ENCODE measurements at places on chromosomes 1 and 21.

- no peak for DNase-seq
These were observed 152.3 kb downstream of the SNX7 start for GRCh38 chr1:98813738-98814309.

DNA sequence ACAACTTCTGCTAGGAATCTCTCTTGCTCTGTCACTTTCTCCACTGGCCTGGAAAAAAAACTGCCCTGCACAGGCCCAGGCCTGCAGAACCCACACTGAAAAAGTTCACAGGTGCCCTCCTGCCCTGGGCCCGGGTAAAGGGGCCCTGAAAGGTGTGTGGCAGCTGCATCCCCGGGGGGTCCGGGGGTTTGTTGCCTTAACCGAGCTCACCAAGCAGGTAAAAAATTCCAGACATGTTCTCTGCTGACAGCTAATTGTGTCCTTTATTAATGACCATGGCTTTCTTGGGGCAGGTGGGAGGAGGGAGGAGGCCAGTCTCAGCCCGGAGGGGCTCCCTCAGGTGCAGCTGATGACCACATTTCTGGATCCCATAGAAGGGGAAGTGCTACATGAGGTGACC is 122.9 kb downstream of the LACTBL1 start:
- DNase-seq: no peak

DNA sequence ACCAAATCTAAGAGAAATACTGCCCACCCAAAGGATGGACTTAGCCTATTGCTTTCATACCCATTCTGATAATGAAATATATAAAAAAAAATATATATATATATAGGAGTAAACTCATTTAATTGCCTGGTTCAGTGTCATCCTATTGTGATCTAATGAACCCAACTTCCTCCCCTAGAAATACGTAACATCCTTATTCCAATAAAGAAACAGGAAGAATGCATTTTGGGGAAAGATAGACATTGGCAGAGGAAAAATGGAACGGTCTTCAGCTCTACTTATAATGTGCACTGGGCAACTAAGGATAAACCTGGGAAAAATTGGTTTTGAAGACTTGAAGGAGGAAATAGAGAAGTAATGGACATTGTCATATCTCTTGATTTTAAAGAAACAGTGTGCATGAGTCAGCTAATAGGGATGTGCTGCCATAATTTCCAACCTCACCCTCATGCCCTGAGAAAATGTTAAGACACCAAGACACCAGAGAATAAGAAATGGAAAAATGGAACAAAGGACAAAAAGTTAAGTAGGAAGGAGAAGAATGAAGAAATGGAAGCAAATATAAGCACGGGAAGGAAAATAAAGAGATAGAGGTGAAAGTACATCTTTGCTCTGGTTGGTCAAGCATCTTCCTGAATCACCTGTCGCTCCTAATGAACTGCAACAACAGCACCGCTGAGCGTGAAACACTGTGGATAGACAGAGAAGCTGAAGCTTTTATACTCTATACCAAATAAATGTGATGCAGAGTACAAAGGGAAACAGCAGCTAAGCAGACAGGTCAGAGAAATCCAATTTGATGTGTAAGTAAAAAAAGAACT is 5.4 kb downstream of the UBR4 start:
- no peak for DNase-seq

DNA sequence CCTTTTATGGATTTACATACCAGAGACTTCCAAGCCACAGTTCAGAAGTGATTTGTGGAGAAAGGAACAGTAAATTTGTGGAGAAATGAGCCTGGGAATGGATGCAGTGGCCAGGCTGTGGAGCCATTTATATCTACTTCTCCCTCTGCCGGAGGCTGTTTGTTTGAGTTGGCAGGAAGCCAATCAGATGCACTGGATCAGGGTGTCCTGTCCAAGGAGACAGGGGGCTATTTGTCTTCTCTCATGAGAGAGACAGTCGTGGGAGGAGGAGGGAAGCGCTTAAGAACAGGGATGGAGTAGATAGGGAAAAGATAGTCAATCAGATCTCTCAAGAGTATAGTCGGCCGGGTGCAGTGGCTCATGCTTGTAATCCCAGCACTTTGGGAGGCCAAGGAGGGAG is 2.8 kb upstream of the HAPLN2 start:
- DNase-seq: no peak

DNA sequence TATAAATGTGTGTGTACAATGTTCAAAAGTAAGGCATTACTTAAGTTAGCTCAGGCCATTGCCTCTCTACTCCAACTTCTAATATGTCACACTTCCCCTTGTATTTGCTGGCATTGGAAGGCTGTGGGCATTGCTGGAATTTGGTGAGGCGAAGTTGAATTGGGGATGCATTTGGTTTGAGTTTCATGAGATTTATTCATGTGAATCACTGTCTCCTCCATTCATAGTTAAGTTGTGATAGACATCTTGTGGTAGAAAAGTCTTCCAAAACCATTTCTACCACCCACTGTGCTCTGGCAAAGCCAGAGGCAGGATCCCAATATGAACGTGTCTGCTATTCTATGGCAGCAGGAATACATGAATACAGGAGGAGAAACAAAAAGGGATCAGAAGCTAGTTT is 397.8 kb upstream of the USP24 start:
- no peak for DNase-seq

DNA sequence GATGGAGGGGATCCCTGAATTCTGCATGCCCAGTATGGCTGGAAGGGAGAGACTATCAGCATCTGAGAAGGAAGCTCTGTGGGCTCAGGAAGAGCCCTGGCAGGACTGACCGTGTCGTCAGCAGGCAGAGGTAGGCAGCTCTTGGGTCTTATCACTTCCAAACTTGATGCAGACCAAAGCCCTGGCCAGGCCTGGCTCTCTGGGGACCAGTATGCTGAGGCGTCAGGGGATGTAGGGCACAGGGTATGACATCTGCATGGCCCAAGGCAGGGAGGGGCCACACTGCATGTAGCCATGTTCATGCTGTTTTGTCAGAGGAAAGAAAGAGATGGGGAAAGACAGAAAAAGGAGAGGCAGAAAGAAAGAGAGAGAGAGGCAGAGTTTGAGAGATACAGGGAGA is 6.3 kb downstream of the FGR start:
- DNase-seq: no peak
